Fibroblast of the conjunctiva (primary cell): ENCODE measurements at places on chromosomes 12 and 14.

DNA sequence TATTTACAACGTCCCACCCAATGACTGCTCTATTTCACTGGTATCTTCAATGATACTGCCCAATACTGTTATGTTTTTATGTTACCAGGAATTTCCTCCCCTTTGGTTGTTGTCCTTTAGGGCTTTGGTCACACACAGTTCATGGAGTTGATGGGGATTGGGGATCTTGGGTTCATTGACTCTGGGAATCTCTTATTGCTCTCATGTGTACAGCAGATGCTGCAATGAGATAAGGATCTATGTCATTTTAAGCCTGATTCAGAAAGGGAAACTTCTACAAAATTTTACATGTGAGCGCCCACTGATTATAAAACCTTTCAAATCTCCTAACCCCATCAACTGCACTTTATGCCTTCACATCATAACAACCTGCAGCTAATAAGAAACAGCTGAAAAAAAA, 67.2 kb downstream of the FAR2 start:
- DNase-seq, result no peak

DNA sequence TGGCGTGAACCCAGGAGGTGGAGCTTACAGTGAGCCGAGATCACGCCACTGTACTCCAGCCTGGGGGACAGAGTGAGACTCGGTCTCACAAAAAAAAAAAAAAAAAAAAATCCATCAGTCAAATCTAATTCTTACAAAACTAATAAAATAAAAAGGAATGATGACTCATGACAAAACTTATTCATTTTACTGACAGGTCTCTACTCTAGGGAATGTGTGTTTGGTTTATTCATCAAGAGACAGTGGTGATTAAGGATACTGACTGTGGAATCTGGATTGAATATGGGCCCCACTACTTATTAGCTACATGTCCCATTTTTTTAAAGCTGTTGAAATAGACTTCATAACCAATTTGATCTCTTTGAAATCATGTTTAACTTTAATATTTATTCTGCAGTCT, 29.3 kb upstream of the GAS2L3 start:
- DNase-seq, result no peak

GRCh38 chr14:36626151-36626550, 35.5 kb upstream of the PAX9 start:
- DNase-seq, result no peak

- DNase-seq, result no peak
These were observed 73.2 kb downstream of the NTF3 start for GRCh38 chr12:5505116-5505515.

DNA sequence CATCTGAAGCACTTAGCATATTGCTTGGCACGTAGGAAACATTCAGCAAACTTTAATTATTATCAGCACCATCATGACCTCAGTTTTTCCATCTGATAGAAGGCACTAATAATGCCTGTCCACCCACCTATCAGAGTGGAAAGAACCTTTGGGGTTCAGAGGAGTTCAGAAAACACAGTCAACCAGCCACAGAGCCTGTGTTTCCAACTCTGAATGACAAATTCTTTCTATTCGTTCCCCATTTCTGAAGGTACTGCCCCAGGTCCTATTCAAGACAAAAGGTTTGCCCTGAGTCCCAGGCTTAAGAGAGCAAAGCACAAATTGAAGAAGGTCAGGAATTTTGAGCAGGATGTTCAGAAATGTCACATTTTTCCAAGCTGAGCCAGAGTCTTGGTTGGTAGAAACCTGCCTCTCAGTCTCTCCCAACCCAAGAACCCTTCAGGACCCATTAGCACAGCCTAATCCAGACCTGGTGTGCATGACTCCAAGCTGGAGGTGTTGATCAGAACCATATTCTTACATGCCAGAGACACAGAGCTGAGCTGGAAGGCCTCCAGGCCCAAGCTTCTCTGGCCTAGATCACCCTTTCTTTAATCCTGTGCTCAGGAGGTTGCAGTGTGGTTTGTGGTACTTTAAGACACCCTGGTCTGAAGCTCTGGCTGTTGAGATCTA, 114.4 kb downstream of the TBX5 start:
- DNase-seq, result no peak

GRCh38 chr14:85461432-85462133, 68.4 kb upstream of the FLRT2 start:
- no peak for DNase-seq

GRCh38 chr14:91315844-91316267, 71.4 kb upstream of the GPR68 start:
- DNase-seq, result no peak
